ENCODE measurements at places on chromosomes 7 and 10. TPM values are rescaled to one million over a fixed set of nuclear protein-coding genes. Genes with fewer than 3 reads are reported as not detected.

LOXL4 gene
- polyA plus RNA-seq = 3.7 TPM

LRRC27 gene
- polyA plus RNA-seq = 25.4 TPM

ANXA8 gene
- 0.10 TPM for polyA plus RNA-seq

TDRD1 gene
- 0.04 TPM for polyA plus RNA-seq

UCMA gene
- not detected for polyA plus RNA-seq

KLLN gene
- 1.5 TPM for polyA plus RNA-seq

CHN2 gene
- 17.7 TPM for polyA plus RNA-seq

GRCh38 chr10:121522831-121523230 is 75.4 kb downstream of the FGFR2 start:
- DNase-seq = no peak

- peak; percentile 72 for DNase-seq
Observed at GRCh38 chr7:129831424-129832058, 121.2 kb downstream of the UBE2H start.

DNA sequence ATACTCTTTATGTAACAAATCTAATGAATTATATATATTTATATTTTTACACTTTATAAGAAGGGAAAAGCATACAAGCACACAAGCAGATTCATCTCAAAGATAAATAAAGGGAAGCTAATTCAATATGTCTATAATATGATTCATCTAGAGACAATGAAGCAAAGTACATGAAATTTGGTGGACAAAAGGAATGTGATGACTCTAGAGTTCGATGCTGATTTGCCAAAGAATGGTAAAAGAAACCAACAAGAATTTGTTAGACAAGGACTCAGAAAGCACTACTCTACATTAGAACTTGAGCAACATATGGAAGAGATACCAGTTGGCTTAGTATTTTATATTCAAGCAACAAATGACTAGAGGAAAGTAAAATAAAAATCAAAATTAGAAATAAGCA is 536.5 kb upstream of the TEX47 start:
- no peak for DNase-seq

DNA sequence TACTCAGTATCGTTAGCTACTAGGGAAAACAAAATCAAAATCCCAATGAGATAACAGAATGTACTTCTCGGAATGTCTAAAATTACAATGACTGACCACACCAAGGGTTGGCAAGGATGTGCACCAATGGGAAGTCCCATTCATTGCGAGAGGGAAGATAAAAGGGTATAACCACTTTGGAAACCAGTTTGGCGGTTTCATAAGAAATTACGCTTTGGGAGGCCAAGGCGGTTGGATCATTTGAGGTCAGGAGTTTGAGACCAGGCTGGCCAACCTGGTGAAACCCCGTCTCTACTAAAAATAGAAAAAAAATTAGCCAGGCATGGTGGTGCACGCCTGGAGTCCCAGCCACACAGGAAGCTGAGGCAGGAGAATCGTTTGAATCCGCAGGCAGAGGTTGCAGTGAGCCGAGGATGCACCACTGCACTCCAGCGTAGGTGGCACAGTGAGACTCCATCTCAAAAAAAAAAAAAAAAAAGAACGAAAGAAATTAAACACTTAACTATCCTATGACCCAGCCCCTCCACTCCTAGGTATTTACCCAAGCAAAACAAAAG is 7.6 kb downstream of the HACD1 start:
- DNase-seq = no peak

DNA sequence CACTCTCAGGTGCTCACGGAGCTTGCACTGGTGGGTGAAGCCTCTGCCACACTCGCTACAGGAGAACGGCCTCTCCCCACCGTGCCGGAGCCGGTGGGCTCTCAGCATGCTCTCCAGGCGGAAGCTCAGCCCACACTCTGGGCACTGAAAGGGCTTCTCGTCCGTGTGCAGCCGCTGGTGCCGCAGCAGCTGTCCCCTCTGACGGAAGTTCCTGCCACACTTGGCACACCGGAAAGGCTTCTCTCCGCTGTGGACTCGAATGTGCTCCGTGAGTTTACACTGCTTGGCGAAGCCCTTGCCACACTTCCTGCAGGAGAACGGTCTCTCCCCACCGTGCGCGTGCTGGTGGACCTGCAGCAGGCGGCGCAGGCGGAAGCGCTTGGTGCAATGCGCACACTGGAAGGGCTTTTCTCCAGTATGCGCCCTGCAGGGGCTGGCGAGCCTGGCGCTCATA is 19.3 kb downstream of the ZNF786 start:
- DNase-seq = no peak

GRCh38 chr7:81226234-81226633 is 307.4 kb upstream of the SEMA3C start:
- DNase-seq = no peak

- no peak for DNase-seq
Observed at GRCh38 chr7:45716380-45717203, 142.4 kb downstream of the ADCY1 start.

- DNase-seq = no peak
Observed at GRCh38 chr7:36723951-36724664, at the start of gene AOAH. TSS of gene AOAH (minus strand) at chr7:36724494. CDS start at chr7:36724148, 346 bp downstream.

GRCh38 chr7:149624006-149624405 is 126.4 kb upstream of the ZNF746 start:
- DNase-seq = peak; percentile 21

GRCh38 chr7:133859231-133859630 is 267.9 kb upstream of the LRGUK start:
- DNase-seq = no peak

DNA sequence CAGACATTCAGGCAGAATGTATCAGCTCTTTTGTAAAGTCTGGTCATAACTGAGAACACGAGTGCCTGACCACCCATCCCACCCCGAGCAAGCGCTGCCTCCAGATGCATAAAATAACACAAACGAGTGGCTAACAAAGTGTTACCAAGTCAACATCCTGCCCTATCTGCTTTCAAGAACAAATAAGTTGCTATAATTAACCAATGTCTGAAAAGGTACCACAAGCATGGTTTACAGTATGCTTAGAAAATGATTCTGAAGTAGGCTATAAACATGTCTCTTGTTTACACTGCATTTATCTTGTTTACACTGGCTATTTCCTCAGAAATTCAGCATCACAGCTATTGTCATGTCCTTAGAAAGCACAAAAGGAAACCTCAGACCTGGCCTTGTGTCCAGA is 49.5 kb downstream of the PIK3AP1 start:
- no peak for DNase-seq

- no peak for DNase-seq
Observed at GRCh38 chr10:59388671-59388976, 26.3 kb upstream of the FAM13C start.

DNA sequence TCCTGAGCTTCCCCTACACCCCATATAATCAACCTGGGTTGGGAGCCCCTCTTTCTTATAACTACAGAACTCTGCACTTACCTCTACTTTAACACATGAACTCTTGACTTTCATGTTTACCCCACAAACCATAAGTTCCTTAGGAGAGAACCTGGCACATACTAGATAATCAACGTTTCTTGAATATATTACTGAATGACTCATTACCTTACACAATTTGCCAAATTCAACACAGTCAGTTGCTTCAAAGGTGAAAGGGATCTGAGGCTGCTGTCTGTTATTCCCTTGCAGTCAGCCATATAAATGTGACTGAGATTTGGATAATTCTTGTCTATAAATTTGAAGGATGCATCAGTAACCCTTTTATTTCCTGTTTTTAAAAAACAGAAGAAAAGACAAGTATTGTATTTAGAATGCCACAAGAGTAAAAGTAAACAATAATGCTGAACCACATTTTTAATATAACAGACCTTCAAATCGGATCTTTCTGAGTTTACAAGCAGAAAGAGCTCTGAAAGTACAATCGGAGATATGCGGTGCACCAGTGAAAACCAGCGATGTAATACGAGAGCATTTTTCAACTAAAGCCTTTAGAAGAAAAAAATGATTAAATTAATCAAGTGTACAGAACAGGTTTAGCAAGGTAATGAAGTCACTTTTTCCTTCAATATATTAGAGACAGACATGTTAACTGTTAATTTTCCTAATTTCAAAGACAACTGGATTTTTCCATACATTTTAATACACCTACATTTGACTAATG is 29.5 kb upstream of the LRRC17 start:
- DNase-seq = no peak
